ENCODE measurements at places on chromosomes 2 and 18.

GRCh38 chr2:30439879-30440278 is 7.2 kb upstream of the LCLAT1 start:
- no peak for DNase-seq

GRCh38 chr2:197137826-197138477 is 172.6 kb downstream of the ANKRD44 start:
- no peak for DNase-seq

DNA sequence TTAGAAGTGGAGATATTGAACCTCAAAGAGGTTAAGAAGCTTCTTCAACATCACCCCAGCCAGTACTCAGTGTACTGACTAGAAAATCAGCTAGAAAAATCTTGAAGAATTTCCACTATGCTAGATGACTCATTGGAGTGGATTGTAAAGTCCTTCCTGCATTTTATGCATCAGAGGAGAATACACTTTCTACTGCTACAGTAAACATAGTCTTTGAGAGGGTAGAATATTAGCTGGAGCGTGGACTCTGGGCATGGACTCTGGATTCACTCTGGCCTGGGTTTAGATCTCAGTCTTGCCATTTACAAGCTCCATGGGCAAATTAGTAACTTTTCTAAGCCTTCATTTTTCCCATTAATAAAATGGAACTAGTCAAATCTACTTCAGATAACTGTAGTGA is 215.9 kb downstream of the IRS1 start:
- DNase-seq = no peak

GRCh38 chr2:47617028-47617427 is 165.9 kb upstream of the MSH6 start:
- no peak for DNase-seq

DNA sequence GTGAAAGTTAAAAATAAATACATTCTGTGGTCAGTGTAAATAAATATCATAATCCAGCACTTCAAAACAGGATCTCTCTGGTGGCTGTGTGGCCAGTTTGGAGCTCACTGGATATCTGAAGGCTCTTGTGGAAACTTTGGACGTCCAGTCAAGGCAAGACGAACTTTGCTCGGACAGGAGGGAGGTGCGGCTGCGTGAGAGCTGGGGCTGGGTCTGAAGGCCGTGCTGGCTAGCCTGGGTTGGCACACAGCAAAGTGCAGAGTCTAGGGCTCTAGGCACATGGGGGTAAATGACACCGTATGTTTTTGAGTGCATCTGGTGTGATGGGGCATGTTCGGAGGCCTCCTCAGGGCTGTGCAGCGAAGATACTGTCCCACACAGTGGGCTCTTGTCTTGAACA is 78.9 kb upstream of the TXNDC2 start:
- DNase-seq = no peak

- peak; percentile 70 for DNase-seq
Measured at GRCh38 chr2:99555404-99555803, 65.6 kb upstream of the REV1 start.

GRCh38 chr2:78845664-78846185 is 179.8 kb upstream of the REG3G start:
- DNase-seq = no peak

- no peak for DNase-seq
Measured at GRCh38 chr2:101962309-101962708, 29.5 kb upstream of the IL1R2 start.

GRCh38 chr2:133077269-133077822 is 407.3 kb upstream of the LYPD1 start:
- DNase-seq = no peak

- DNase-seq = no peak
Measured at GRCh38 chr2:48207851-48208250, 301.6 kb upstream of the FBXO11 start.

- no peak for DNase-seq
Measured at GRCh38 chr18:649341-649740, 8.1 kb upstream of the TYMS start.

GRCh38 chr2:62471816-62472215 is 34.2 kb downstream of the TMEM17 start:
- no peak for DNase-seq

GRCh38 chr2:128348701-128349100 is 30.0 kb upstream of the HS6ST1 start:
- no peak for DNase-seq

DNA sequence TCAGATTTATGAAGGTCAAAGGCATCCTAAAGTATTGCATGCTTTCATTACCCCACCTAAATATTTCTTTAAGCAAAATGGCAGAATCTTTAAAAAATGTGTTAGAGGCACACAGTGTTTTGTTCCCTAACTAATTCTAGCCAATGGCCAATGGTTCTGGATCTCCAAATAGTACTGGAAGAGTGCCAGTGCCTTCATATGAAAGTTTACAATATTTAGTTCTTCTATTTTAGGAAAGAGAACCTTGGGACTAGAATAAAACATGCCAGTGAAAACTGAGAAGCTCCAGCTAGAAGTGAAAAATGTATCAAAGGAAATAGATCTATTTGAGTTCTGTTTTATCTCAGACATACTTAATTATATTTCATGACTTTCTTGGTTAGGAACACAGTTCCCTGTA is 37.1 kb downstream of the TACR1 start:
- no peak for DNase-seq

- DNase-seq = no peak
Measured at GRCh38 chr2:64666810-64667438, 13.2 kb upstream of the SERTAD2 start.

GRCh38 chr2:230068651-230069055 is at the start of gene SLC16A14:
TSS of gene SLC16A14 (minus strand) at chr2:230068924. CDS start at chr2:230059352, 9,572 bp downstream.
- peak; percentile 76 for DNase-seq

GRCh38 chr18:35697869-35698268 is 116.3 kb downstream of the GALNT1 start:
- DNase-seq = no peak

DNA sequence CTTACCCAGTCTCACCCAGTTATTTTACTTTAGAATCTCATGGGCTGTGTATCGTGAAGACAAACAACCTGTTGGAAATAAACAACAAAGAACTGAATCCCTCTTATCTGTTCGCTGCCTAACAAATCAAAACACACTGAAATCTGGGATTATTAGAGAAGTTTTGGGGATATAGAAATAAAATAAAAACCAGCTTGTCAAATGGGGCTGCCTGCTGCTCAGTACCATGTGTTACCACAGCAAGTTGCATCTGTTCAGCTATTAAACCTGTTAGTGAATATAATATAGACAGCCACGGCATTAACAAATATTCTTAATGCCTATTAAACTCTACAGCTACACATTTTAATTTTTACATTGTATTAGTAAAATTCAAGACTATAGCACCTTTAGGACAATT is 810.8 kb downstream of the NRXN1 start:
- DNase-seq = no peak

- DNase-seq = peak; percentile 9
Measured at GRCh38 chr18:28176948-28177827, at the start of gene CDH2. TSS of gene CDH2 (minus strand) at chr18:28177130. CDS start at chr18:28177022, 108 bp downstream.

GRCh38 chr18:12327510-12328178 is 19.6 kb downstream of the TUBB6 start:
- DNase-seq = peak; percentile 93

- no peak for DNase-seq
Measured at GRCh38 chr18:12803069-12803936, 80.7 kb downstream of the PTPN2 start.

DNA sequence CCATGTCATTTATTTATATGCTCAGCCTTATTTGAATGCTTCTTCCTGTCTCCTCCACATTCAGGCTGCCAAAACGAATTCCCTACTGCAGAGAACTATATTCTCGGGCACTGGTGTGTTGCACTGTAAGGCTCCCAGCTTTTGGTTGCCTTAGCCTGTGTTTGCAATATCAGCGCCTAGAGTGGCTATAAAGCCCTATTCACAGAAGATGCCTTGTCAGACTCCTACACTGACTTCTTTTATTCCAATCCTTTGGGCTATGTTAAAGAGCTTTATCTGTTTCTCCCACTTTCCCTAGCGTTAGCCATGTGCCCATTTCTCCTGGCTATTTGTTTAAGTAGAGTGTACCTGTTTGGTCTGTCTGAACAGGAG is 62.4 kb upstream of the EHBP1 start:
- DNase-seq = no peak

DNA sequence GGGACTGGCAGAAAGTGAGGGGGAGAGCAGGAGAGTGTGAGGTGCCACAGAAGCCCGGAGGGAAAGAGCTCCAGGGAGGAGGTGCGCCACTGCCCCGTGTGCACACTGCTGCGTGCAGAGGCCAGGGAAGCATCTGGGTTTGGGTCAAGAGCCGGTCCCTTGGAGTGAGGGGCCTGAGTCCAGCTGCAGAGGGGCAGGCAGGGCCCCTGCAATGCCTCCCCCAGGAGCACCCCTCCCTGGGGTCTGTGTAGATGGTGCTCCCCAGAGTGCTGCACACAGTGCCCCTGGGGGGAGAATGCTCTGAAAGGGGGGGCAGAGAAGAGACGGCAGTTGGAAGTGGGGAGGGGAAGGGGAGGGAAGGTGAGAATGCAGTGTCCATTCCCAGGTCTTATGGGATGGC is 3.7 kb upstream of the LIMS2 start:
- no peak for DNase-seq

GRCh38 chr18:26461405-26461804 is 86.9 kb downstream of the KCTD1 start:
- no peak for DNase-seq

GRCh38 chr2:191758518-191759507 is 80.9 kb downstream of the NABP1 start:
- DNase-seq = peak; percentile 90

DNA sequence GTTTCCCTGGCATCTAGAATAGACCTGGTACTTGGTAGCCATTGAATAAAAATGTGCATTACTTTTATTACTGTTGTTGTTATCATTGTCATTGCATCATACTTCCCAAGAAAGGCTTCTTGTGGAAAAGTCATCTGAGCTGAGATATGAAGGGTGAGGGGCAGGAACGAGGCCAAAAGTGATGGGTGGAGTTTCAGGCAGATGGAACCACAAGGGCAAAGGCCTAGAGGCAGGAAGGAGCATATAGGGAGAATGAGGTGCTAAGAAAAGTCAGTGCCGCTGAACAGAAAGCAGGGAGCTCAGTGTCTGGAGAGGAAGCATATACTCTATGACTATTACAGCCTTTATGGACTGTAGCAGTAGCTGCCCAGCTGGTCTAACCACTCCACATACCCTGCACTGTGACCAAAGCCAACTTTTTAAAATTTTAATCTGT is 219.3 kb downstream of the SPP2 start:
- no peak for DNase-seq

GRCh38 chr2:21939967-21940366 is 816.2 kb downstream of the TDRD15 start:
- no peak for DNase-seq

GRCh38 chr2:240140511-240140910 is at the start of gene OTOS:
TSS of gene OTOS (minus strand) at chr2:240140658. CDS start at chr2:240140326, 332 bp downstream.
- DNase-seq = no peak

GRCh38 chr18:48051945-48052840 is 121.7 kb upstream of the SMAD2 start:
- DNase-seq = no peak

- DNase-seq = no peak
Measured at GRCh38 chr2:235025800-235026536, 74.2 kb downstream of the SH3BP4 start.

DNA sequence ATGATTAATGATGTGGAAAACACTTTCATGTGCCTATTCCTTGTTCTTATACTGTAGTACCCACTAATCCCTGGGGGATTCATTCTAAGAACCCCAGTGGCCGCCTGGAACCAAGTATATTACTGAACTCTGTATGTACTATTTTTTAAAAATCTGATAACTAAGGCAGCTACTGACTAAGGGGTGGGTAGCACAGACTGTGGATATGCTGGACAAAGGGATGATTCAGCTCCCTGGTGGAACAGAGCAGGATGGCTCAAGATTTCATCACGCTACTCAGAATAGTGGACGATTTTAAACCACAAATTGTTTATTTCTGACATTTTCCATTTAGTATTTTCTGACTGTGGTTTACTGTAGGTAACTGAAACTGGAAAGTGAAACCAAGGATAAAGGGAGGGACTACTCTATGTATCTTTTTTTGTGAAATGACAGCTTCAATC is 41.8 kb upstream of the CDC42EP3 start:
- no peak for DNase-seq

DNA sequence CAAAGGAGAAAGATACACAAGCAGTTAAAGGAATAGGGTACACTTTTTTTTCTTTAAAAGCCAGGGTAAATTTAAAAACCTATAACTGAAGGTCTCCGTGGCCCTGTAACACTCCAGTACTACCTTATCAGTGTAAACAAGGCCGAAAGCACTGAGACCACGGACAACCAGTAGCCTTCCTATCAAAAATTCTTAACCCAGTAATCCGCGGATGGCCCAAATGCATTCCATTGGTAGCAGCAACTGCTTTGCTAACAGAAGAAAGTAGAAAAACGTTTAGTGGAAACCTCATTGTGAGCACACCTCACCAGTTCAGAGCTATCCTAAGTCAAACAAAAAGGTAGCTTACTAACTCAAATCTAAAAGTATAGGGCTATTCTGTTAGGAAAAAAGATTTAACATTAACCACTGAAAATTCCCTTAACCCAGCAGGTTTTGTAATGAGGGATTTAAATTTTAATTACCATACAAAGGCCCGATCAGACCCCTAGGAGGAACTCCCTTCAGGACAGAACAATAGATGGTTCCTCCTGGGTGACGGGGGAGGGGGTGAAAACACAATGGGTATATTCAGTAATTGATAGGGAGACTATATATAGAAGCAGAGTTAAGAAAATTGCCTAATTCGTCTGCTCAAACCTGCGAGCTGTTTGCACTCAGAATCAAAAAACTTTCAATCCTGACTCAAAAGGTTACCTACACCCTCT is 50.8 kb upstream of the CWC22 start:
- DNase-seq = no peak

GRCh38 chr2:104736026-104736425 is 117.9 kb upstream of the POU3F3 start:
- DNase-seq = no peak
